Activated T-helper 1 cell treated with anti-CD3 and anti-CD28 coated beads, Interleukin-12 subunit alpha, Interleukin-12 subunit beta, Interleukin-2, Interleukin-4 antibody, amounts not matched to agents 30 ng/mL and 10 ng/mL and 1 ng/mL, durations not matched to agents 14 hours and 24 hours and 36 hours (primary cell): ENCODE measurements at places on chromosomes 7 and 10.
A peak's percentile ranks its signal among the peaks of the same experiment; 100 is the strongest.

- no peak for DNase-seq
Measured at GRCh38 chr10:132810807-132811700, 25.1 kb upstream of the NKX6-2 start.

GRCh38 chr10:44183667-44184632, 200.9 kb downstream of the CXCL12 start:
- DNase-seq: no peak

DNA sequence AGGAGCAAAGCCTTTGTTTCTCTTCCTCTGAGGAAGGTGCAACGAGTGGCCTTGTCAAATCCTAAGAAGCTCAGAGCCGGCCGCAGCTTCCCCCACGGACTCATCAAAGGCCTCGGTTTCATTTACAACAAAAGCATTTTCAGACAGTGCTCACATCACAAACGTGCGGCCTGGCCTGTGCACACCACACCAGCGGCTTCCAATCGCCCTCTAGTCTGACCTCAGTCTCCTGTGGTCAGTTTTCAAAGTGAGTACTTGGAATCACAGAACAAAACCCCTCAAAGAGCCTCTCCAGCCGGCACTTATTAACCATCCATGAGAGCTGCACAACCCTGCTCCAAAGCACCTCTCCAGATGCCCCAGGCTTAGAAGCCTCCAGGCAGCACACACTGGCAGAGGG, 3.3 kb downstream of the RADIL start:
- no peak for DNase-seq

DNA sequence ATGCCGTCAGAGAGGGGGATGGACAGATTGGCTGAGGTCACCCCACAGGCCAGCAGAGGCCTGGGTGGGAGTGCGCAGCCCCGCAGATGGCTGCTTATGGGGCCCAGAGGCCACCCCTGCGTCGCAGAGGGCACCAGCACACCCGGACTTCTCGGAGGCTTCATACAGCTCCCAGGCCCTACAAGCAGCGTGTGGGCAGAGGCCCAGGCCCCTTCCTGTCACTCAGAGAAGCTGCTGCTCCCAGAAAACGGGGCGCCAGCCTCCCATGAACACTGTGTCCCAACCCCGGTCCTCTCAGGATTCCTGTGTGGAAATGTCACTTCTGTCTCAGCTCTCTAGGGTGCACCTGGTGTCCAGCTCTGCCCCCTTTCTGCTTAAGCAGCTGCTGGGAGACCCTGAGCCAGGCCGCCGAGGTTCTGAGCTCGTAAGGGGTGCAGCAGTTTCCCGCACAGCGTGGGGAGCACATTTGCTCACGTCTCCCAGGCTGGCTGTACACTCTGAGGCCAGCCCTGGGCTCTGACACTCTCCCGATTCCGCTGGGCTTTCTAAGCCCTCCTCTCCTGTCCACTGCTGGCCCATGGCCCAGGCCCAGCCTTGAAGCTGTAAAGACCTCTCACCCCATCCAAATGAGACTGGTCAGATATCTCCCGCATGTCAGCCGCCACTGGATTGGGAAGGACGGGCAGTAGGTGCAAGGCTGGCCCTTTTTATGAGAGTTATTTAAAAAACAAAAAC, 6.8 kb downstream of the GPR146 start:
- no peak for DNase-seq

DNA sequence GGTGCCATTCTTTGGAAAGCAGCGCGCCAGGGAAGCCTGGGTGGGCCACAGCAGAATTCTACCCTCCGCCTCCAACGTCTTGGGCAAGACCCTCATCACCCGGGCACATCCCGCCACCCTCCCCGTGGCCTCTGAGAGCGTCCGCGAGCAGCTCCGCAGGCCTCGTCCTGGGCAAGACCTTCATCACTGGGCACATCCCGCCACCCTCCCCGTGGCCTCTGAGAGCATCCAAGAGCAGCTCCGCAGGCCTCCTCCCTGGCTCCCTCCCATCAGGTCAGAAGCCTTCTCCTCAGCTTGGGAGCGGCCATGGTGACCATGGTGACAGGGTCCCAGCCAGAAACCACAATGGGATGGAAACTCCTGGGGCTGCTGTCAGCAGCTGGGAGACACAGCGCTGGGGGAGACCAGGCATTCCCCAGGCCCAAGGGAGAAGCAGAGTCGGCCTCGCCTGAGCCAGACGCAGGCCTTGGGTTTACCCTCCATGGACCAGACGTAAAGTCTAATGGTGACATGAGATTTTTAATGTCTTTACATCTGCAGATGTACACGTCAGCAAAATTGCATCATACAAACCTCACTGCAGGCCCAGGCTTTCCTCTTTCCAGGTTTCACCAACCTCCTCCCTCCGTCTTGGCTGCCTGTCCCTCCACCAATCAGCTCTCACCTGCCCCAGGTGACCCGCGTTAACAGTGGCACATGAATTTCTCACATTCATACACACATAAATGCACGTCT, 55.1 kb upstream of the PPP2R2D start:
- no peak for DNase-seq

DNA sequence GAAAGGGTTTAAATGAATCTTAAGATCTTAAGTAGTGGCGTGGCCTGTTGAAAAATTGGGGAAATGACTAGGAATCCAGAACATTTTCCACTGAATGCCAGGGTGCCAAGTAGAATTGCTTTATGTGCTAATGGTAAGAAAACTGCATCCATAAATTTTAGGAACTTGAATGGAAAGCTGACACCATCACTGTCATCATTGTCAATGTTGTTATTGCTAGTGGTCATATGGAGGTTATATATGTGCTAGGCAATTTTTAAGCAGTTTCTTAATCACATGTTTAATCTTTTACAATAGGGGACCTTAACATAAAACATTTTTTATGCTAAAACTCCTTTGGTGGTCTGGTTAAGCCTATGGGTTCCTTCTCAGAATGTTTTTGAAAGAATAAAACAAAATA, 13.1 kb downstream of the MARCHF5 start:
- DNase-seq: no peak

DNA sequence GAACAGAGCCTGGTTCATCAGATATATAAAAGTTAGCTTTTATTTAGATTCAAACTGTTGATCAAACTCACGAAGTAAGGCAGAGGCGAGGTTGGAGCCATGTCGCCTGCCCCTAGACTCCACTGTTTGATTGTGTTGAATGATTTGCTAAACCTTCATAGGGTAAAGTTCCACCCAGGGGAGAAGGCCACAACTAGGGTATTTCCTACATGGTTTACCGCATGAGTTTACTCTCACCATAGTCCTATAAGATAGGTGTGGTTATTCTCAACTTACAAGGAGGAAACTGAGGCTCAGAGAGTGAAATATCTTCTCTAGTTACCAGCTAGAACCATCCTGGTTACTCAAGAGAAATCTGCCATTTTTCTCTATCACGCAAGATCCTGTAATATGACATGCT, 31.8 kb downstream of the ARHGAP22 start:
- DNase-seq: no peak

- DNase-seq: no peak
Measured at GRCh38 chr10:102648889-102649796, 4.9 kb downstream of the TRIM8 start.

DNA sequence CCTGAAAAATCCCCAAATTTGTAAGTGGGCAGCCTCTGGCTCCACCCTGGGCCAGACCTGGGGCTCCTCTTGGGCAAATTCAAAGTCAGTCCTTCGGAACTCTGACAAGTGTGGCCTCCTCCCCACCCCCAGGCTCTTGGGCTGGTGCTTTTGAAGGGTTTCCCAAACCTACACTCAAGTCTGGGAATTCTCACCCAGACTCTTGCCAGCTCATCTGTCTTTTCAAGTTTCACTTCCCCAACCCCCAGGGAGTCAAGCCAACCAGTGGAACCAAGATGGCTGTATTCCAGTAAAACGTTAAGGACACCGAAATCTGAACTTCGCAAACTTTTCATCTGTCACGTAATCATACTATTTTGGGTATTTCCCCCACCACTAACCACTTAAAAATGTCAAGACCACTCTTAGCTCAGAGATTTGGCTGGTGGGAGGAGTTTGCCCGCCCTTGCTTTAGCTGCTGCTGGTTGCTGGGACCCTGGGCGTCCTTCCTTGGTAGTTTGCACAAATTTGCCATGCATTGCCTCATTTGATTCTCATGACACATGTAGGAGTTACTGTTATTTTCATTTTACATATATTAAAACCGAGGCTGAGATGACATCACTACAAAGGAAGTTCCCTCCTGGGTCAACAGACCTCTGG, 1.7 kb upstream of the MYO1G start:
- peak; percentile 56 for DNase-seq

DNA sequence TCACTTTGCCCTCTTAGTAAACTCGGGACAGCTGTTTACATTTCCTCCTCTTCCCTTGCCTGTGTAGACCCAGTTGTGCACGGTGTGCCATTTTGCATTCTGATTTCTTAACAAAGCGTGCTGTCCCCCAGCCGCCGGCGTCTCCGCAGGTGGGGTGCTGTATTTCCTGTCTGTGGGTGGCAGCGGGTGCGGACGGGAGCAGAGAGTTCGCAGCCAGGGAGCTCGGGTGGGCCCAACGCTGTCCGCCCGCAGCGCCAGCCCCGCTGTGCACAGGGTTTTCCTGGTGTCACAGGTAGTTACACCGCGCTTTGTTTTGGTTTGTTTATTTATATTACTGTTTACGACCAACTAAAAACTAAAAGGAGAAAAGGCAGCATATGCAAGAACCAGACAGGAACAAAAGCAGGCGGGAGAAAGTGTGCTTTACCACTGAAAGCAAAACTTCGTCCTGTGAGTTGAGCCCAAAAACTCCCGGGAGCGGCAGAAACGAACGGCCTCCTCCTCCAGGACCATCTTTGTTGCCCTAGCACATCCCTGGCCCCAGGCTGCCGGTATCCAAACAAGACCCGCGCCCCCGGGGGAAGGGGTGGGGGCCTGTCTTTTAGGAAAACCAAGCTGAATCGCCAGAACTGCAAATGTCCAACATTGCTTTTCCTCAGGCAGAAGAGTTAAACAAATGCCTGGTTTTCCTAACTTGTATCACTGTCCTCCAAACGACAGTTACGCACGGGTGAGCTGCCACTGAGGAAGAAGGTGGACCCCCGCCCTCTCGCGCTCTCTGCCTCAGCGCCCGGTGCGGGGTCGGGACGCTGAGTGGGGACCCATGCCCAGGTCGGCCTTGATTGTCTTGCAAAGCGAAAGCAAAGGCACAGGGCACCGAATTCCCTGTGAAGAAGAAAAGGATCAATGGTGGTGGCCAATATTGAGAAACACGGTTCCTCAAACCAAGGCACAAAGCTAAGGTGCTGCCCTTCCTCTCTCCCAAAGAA, 45.9 kb upstream of the DRGX start:
- no peak for DNase-seq

- DNase-seq: no peak
Measured at GRCh38 chr10:69097729-69098128, 9.8 kb downstream of the SRGN start.

DNA sequence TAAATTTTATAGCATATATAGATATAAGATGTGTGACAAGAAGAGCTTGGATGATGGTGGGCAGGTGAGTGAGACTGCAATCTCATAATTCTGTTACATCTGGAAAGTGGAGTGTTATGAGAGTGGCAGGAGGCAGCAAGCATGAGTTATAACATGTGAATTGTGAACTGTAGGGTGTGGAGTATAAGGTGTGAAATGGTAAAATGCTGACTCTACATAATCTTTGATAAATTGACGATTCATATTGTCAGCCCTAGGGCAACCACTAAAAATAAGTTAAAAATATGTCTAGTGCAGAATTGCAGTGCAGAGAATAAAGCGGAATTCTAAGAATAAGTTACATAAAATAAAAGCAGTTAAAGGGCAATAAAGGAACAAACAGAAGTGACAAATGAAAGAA, 74.8 kb upstream of the AKR1E2 start:
- DNase-seq: no peak

DNA sequence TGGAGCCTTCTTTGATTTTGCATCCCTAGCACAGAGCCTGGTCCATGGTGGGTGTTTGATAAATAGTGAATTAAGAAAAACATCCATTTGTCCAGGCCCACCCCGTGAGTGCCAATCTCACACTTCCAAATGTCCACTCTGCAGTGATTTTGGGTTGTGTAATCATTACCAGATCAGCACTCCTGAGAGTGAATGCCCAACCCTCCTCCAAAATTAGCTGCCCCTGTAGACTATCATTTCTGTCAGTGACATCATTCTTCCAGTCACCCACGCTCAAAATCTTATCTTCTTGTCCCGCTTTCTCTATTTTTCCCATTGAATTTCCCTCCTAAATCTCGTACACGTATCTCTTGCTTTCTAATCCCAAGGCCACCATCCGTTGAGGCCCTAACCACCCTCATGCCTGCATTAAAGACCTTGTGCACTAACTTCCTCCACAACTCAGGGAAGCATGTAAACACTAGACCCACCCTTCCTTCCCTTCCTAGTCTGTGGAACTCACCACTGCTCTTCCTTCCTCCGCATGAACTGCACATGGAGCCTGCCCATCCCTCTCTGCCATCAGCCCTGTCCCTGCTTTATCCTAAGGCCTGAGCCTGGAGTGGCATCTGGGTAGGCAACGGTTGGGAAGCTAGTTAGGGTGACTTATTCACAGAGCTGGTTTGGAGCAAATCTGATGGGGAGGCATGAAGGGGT, 32.8 kb downstream of the PIK3AP1 start:
- DNase-seq: no peak

GRCh38 chr10:28400176-28400575, 97.3 kb upstream of the MPP7 start:
- DNase-seq: no peak

- no peak for DNase-seq
Measured at GRCh38 chr10:71241830-71242621, 29.7 kb downstream of the UNC5B start.

DNA sequence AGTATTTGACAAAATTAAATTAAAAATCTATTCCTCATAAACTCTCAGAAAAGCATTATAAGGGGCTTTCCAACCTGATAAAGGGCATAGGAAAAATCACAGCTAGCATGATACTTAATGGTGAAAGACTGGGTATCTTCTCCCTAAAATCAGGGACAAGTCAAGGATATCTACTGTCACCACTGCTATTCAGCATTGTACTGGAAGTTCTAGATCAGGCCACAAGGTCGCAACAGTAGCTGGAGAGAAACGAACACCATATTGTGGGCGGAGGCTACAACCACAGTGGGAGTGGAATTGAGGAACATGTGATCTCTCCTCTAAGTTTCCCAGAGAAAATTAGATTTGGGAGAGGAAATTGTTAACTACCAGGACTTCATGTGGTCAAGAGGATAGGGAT, 70.0 kb upstream of the NAMPT start:
- DNase-seq: no peak
